EL (cell line): ENCODE measurements at places on chromosomes 1 and 21.

GRCh38 chr1:45117766-45118165, 88.6 kb downstream of the ZSWIM5 start:
- no peak for DNase-seq

DNA sequence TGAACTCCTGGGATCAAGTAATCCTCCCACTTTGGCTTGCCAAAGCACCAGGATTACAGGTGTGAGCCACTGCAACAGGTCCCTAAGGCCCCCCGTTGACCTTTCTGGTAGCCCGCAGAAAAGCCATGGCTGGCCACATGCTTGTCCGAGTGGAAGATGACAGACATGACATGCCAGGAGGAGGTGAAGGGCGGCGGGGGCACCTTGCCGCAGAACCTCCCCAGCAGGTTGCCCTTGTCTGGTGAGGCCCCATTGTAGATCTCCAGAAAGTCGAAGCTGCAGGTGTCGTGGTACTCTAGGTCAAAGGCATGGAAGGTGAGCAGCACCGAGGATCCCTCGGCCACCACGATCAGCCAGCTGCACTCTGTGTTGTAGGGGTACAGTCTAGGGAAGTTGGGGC, 8.4 kb downstream of the CDCP2 start:
- DNase-seq, result no peak

- DNase-seq, result no peak
Observed at GRCh38 chr1:198079432-198079951, 77.3 kb upstream of the NEK7 start.

- no peak for DNase-seq
Observed at GRCh38 chr1:98796049-98796448, 134.5 kb downstream of the SNX7 start.
